Peyer's patch (tissue), 4 donors: ENCODE measurements at places on chromosomes 6 and 20. TPM values are rescaled to one million over a fixed set of nuclear protein-coding genes. Genes with fewer than 3 reads are reported as not detected.

DNA sequence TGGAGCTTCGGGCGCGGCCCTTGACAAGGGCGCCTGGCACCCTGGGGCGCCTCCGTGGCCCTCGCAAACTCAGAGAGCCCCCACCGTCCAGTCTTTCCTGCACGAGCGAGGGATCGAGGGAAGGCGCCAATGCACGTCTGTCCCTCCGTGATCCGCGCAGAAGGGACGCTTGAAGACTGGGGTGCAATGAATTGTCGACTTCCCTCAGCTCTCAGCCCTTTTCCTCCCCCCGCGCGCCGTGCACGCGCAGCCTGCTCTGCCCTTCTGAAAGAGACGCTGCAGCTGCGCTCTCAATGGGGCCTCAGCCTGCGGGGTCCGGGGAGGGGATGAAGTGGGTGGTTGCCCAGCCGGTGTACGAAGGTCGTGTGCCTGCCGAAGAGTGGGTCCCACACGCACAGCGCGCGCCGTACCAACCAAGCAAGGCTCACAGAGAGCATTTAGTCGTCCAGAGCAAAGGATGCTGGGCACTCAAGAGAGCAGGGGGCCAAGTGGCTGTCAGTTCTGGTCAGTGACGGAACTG is 5.5 kb upstream of the SOX4 start:
- DNase-seq, result peak; percentile 67

The POU5F1 gene
- 121 TPM for total RNA-seq

DNA sequence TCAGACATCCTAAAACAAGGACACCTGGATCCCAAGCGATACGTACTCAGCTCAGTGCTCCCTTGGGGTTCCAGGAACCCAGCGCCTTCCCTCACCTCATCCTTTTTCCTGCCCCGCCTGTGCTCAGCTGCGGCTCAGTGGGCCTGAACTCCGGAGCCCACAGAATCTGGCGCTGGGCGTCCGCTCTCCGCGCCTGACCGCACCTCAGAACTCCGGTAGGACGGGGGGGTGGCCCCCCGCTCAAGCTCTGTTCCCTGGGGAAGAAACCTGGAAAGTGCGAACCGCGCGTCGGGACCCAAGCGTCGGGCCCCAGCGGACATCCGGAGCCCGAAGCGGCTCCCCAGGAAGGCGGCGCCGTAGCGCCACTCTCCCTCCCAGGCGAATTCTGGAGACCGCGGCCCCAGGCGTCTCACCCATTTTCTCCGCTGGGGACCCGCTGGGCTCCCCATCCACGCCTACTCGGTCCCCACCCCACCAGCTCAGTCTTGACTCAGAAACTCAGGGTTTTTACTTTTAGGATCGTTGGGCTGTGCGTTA is 336 bp upstream of the LY6G5C start:
- peak; percentile 65 for DNase-seq

The TEAD3 gene
- total RNA-seq, result 10.7 TPM

GRCh38 chr6:28597217-28597835 is 71.6 kb downstream of the GPX5 start:
- no peak for DNase-seq
